ENCODE measurements at places on chromosomes 6 and 20.

GRCh38 chr6:162373192-162373591 is 354.4 kb downstream of the PRKN start:
- no peak for DNase-seq

DNA sequence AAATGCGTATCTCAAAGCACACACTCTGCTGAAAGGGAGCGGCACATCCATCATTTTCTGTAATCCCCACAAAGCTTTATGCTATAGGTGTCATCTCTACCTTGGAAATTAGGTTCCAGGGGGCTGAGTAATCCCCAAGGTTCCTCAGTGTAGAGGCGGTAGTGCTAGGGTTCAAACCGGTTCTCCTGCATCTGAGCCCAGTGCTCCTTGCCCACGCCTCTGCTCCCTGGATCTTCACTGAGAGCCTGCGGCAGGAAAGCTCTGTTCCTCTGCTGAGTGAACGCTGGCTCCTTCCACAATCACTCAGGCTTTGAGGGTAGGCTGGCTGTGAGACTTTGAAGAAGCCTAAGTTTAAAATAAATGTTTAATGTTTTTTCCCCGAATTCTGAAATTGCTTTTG is 24.9 kb downstream of the SLC22A23 start:
- no peak for DNase-seq

DNA sequence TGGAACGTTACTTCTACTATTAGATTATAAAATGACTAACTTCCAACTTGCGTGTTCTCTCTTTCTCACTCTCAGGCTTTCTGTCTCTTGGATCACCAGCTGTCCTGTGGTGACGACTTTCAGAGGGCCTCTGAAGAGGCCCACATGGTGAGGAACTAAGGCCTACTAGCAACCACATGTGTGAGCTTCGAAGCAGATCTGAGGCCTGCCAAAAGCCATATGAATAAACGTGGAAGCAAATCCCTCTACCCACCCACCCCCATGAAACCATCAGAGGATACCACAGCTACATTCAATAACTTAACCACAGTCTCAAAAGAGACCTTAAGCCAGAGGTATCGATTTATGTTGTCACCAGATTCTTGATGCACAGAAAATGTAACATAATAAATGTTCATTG is 13.5 kb upstream of the BMP5 start:
- no peak for DNase-seq

- DNase-seq, result peak; percentile 78
Observed at GRCh38 chr20:46117704-46118467, at the start of gene CD40. Gene CD40, plus strand, starts transcription at chr20:46118314. Its CDS starts 30 bp downstream, at chr20:46118344.

- DNase-seq, result no peak
Observed at GRCh38 chr6:44659726-44660125, 272.2 kb downstream of the CDC5L start.

DNA sequence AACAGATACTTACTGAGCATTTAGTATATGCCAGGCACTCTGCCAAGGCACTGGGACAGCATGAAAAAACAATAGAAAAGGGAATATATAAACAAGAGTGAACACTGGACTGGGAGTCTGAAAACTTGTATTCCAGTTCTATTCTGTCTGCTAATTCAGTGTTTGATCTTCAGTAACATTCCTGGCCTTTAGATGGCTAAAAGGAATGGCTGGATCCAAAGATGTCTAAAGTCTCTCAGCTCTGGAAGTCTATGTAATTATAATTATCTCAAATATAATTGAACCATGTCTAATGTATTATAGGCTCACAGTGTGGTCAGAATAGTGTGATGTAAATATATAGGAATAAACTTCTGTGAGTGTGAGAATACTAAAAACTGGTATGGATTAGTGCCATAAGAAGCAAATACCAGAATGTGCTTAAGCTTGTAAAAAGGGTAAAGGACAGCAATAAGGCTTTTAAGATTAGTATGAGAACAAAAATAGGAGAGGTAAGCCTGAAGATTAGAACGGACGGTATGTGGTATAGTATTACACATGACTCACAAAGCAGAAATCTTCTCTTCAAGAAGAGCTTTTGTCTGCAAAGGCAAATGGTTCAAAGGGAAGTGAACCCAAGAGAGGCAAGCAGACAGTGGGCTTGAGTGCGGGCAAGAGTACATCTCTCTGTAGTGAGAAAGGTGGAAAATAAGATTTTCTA is 68.5 kb downstream of the TMEM200A start:
- no peak for DNase-seq

DNA sequence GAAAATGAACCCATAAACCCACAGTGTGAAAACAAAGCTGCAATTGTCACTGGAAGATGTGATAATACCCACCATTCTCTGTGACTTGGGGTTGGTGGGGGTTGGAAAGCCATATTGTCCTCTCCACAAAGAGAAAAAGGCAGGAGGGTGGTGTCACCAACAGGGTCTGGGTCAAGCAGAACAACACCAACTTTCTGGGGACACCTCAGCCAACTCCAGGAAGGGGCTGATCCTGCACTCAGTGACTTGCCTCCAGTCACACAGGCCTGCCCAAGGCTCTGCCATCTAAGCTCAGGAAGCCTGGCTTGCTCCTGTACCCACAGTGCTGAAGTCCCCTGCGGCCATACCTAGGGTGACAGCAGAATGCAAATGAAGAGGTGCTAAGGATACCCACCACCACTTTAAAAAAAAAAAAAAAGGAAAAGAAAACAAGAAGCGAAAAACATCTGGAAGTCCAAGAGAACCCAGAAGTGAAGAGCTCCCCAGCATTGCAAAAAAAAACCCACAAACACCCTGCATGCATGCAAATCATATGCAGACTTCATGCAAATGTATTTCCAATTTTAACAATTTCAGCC is 110.6 kb downstream of the PREX1 start:
- no peak for DNase-seq

DNA sequence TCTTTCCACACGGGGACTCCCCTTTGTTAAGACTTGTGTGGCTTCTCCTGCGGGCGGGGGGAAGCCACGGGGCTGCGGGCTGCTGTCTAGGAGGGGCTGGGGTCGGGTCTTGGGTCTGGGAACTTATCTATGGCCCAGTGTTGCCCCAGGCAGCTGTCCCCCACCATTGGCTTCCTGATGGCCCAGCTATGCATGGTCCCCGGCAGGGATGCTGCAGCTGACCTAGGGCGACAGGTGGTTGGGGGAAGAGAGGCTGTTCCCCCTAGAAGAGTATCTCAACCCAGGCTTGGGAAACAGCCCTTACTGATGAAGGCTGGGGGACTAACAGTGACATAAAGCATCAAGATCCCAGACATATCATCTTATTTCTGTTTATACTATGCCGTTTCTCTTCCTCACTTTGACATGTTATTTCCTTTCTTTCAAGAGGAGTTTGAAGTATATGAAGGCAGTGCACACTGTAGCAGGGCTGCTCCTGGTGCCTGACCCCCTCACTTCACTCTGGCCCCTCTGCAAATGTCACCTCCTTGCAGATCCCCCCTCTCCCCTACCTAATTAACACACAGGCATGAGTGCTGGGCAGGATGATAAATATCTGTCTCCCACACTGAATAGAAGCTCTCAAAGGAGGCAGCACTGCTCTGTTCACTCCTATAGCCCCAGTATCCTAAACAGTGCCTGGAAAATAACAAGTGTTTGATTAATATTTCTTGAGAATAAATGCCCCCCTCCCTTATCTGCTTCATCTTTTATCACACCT is 87.0 kb downstream of the HIVEP2 start:
- no peak for DNase-seq

DNA sequence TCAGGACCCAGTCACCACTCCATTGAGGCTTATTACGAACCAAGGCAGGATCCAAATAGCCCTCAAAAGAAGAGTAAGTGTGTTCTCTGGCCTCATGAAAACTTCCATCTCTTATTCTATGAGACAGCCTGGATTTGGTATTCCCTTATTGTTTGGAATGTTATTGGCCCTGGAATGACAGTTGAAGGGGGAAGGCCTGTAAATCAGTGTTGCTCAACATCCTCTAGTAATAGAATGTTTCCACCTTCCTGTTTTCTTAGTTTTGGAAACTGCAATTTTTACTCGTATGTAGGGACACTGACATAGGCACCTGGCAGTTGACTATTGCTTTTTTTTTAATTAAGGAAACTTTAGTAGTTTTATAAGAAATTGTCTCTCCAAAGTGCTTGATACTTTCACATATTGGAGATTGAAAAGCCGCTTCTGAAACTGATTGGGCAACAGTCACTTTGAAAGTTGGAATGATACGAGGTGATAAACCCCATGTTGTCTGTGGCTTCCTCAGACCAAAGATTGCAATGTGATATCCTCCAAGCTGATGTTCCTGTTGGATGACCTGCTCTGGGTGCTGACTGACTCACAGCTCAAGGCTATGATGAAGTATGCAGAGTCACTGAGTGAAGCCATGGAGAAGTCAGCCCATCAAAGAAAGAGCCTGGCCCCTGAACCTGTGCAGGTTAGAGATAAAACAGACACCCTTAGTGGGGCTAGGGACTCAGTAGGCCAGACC is 43.1 kb downstream of the BLTP3A start:
- no peak for DNase-seq

- DNase-seq, result no peak
Observed at GRCh38 chr6:63213325-63213724, 2.1 kb downstream of the FKBP1C start.

- DNase-seq, result no peak
Observed at GRCh38 chr6:152295346-152295745, 341.8 kb downstream of the SYNE1 start.

Measured in NCI-H345 (cell line).